Right kidney (tissue), 9 donors: ENCODE measurements at places on chromosomes 5 and 9.

DNA sequence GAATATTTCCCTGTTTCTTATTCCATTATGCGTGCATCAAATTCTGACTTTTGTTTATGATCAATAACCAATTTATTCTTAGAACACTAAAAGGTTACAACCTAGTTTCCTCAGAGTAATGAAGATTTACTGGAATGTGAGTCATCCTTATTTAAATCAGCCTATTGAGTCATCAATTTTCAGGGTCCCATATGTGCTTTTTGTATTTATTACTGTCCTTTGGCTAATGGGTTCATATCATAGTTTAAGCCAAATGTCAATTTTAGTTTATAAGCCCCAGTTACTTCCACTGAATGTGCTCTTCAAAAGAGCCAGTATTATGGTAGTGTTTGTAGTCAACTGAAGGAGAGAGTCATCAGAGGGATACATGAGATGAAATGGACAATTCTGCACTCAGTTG lies 359.2 kb downstream of the PRR16 start:
- no peak for DNase-seq

DNA sequence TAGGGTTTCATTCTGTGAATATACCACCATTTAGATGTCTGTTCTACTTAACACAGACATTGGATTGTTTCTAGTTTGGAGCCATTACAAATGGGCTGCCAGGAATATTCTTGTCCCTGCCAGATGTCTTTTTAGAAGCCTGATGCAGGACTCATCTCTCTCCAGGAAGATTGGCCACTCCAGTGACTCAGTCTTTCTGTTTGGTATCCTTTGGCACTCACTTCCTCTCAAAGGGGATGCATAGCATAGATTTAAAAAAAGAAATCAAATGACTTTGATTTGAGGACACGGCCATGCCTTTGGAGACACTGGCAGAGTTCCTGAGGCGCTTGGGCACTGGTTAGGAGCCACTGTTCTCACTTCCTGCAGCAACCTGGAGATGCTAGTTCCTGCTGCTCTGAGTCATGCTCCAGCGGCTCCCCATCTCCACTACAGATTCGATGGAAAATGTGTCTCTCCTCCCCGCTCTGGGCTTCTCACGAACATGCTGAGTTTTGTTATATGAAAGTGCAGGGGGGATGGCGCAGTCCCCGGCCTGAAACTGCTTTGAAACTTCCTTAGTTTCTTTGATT lies 3.5 kb upstream of the ZNF366 start:
- DNase-seq, result no peak

- no peak for DNase-seq
Observed at GRCh38 chr5:45335346-45335745, 360.8 kb downstream of the HCN1 start.

DNA sequence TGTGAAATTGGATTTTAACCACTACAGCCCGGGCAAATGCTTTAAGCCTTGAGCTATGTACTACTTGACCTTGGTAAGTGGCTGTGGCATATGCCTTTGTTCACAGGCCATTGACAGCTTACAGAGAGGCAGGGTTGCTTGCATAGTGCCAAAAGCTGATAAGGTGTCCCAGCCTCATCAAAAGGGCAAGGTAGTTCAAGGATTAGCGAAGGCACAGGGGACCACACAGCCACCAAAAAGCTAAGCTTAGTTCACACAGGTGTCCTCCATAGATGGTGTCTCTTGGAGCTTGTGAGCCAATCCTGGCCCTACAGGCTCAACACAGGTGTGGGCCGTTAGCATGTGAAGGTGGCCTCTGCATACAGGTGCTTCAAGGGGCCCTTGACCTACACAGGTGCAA lies 86.8 kb downstream of the ZNF622 start:
- no peak for DNase-seq

GRCh38 chr5:111453747-111454146 lies 58.6 kb downstream of the STARD4 start:
- DNase-seq, result peak; percentile 27

DNA sequence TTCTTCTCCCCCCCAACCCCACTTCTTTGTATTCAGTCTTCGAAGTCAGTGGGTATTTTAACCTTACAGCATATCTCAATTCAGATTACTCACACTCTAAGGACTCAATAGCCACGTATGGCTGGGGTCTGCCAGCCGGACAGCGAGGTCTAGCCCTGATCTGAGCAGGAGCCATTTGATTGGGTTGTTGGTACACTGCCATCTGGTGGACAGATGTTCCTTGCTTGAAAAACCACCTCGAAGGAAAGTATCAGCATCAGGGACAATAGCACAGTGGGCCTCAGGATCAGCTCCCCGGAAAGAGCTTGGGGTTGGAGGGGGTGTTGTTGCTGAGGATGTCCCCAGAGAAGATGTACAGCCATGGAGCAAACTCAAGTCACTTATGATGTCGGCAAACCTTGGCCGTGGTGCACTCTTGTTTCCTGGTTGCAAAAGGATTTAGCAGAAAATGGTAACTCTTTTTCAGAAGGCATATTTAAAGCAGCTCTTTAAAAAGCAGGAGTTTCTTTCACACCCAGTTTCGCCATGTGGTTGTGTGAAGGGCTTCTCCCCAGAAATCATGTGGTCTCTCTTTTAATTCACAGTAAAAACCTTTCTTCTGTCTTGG lies 31.7 kb upstream of the KCNMB1 start:
- peak; percentile 58 for DNase-seq

DNA sequence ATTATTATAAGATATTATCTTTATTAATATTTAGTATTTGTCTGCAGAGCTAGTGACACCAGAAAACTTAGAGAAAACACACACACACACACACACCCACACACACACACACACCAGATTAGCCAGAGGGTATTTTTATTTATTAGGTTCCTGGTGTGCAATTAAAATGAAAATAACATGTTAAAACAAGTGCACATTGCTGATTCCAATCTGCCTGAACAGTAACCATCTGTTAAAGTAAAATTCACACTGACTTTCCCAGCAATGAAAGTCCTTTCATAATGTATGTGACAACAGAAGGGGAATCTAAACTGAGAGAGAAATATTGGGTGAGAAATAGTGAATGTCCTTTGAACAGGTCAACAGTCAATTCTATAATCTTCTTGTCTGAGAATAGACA lies 2323.5 kb upstream of the ACO1 start:
- DNase-seq, result no peak

- no peak for DNase-seq
Observed at GRCh38 chr5:179408611-179409010, 63.4 kb upstream of the ADAMTS2 start.

- no peak for DNase-seq
Observed at GRCh38 chr9:135522137-135522877, 1.1 kb downstream of the LCN1 start.

GRCh38 chr9:38690574-38690973 lies 29.4 kb downstream of the FAM240B start:
- DNase-seq, result no peak

DNA sequence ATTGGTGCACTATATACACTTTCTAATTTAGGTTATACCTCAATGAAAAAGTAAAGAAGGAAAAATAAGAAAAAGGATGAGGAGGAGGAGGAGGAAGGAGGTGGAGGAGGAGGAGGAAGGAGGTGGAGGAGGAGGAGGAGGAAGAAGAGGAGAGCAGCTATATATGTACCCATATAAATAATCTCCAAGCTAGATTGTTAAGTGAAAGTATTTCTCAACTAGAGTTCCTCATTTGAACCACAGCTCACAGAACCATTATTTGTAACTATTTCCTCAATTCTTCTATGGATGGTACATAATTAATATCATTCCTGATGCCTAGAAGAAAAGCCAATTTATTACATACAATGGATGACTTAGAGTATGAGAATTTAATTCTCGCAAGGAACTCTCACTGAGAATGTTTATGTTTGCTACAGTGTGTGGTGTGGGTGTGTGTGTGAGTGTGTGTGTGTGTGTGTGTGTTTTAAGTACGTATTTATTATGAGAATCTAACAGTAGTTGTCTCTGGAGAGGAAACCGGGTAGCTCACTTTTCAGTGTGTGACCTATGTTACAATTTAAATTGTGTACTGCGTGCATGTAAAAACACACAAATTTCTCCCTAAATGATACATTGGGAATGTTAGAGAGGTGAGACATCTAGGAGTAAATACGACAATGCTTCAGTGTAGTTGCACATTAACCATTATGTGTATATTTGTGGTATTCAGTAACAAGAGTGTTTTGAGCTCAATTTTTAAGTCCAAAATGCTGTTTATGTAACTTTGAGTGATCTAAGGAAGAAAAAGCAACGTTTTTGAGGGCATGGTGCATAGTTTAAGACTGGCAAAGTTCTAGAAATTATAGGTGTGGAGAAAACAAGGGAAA lies 20.2 kb upstream of the NREP start:
- no peak for DNase-seq

DNA sequence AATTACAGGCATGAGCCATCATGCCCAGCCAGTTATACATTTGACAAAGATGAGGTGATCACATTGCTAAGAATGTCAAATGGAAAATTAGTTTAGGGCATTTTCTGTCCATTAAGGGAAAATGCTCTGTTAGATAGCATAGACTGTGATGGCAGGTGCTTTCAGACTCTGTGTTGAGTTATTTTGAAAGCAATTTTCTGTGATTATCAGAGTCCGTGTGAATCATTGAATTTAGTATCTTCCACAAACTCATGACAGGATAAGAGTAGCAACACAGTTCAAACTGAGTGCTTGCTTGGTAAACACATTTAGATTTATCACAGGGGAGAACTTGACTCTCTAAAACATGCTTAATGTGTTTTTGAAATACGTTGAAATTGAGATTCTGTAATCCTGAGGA lies 69.0 kb downstream of the GAPVD1 start:
- no peak for DNase-seq

- DNase-seq, result no peak
Observed at GRCh38 chr5:131193106-131193505, 22.4 kb downstream of the LYRM7 start.

DNA sequence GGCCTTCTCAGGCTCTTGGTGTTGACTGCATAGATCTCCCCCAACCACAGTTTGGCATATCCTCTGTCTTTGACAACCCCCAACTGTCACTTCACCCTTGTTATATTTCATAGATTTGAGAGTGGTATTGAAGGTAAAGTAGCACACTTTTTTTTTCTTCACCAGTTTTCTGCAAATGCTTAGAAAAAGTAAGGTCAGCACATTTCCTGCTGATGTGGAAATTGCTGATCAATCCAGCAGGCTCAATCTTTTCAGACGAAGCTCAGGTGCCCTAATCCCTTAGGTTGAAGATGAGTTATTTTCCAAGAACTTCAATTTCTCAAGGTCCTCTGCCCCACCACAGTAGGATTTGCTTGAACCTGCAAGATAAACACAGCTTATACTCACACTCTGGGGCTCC lies 38.5 kb upstream of the ANKRD31 start:
- no peak for DNase-seq

DNA sequence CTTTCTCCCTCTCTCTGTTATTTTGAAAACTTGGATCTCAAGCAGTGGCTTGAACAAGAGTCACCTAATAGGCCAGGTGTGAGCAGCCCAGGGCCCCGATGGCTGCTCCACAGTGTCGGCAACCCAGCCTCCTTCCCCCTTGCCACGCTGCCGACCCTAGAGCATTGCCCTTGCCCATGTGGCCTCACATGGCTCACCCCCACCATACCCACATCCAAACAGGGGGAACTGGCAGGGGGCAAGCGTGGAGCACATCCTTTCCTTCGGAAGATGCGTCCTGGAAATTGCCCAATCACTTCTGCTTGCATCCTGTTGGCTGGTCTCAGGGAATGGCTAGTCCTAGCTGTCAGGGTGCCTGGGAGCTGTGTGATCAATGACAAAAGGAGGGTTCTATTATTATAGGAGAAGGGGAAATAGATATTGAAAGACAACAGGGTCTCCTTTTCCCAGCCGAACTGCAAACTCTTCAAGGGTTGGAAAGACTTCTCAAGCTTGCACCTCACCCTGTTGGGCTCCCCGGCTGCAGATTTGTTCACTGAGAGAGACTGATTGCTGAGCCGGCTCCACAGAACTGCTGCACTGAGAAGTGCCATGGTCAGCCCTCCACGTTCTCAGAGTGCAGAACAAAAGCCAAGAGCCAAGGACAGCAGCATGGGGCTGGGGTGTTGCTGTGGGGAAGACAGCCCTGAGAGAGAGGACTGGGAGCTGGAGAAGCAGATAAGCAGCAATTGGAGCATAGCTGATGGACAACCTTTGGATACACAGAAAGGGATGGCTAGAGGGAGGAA lies 8.3 kb upstream of the TIFAB start:
- DNase-seq, result no peak

DNA sequence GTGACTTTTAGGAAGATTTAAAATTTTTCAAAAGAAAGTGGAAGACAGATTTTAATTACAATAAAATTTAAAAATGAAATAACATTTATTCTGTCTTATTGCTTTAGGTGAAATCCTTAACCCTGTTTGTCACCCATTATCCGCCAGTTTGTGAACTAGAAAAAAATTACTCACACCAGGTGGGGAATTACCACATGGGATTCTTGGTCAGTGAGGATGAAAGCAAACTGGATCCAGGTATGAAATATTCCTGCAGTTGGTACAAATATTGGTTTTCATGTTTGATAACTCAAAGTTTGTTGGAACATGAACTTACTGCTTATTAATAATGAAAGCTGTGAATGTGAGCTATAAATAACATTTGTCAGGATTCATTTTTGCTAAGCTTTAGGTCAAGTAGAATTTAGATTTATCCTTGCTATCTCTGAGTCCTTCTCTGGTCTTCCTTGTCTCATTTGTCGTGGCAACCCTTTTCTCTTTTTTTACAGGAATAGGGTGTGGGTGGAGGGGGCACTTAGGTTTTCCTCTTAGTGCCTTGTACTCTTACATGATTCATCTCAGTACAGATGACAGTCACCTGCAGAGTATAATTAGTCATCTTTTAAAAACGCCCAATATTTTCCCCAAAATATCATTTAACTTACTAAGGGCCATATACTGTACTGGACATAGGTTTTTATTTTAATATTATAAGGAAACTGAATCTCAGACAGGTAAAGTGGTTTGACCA lies 95.3 kb upstream of the RASGRF2 start:
- no peak for DNase-seq

DNA sequence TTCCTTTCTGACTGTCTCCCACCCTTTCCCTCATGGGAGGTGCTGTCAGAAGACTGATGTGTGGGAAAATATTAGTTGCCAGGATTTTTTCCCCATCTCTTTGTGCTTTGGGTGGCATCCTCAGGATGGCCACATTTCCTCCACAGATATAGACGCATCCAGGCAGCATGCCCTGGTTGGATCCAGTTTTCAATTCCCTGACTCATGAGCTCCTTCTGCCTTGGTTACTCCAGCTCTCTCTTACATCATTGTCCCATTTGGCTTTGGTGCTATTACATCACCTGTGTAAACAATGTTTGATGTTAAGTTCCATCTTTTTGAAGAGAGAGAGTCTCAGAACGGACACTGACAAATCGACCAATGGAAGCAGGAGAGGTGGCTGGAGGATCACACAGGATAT lies 302.5 kb downstream of the CDH18 start:
- DNase-seq, result no peak

- peak; percentile 49 for DNase-seq
Observed at GRCh38 chr9:133545494-133546286, 11.2 kb downstream of the ADAMTSL2 start.

DNA sequence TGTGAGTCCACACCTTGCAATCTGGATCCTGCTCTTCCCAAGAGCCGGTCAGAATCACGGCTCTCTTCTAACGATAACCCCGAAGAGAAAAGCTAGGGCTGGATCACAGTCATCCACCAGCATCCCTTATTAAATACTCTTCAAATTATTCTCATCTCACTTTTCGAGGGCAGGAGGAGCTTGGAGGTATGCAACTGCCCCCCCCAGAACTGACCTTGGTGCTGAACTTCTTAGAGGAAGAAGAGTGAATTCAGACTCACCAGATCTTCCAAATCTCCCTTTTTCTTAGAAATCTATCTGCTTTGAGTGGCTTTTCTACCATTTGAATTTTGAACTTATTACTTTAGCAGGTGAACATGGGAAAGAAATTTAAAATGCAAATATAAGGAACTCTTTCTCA lies 75.7 kb downstream of the MED10 start:
- DNase-seq, result no peak
